NCI-H1436 (cell line): ENCODE measurements at places on chromosomes 5 and 9.

DNA sequence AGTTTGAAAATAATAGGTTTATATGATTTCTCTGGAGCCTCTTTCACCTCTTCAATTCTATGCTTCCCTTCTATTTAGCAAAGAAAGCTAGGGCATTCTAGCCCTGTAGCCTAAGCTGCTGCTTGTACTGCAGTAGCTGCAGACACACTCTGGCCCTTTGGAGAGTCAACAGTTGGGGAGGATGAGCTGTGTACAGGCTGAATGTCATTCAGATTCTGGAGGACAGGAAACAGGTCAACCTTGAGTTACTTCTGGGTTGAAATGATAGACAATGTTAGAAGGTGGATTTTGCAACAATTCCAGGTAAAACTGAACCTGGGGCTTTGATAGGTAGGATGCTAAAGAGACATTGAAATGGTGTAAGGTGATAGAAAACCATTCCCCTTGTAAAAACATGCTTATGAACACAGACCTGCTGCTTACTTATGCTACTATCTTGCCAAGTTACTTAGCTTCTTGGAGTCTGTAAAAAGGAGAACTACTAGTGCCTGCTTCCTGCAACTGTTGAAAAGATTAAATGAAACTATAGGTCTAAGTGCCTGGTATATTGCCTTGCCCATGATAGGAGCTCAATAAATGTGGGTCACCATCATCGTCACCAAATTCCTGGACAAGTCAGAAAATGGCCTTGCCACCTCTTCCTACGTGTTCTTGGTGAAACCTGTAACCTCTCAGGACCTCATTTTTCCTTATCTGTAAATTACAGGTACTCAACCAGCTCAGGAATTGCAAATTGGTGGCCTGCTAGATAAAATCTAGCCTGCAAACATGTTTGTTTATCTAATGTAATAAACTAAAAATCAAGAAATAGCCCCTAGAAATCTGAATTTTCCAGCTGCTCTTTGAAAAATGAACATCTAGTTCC, 83.7 kb downstream of the GALNT10 start:
- no peak for DNase-seq

- DNase-seq: no peak
Measured at GRCh38 chr5:96402500-96402899, 30.5 kb downstream of the PCSK1 start.

DNA sequence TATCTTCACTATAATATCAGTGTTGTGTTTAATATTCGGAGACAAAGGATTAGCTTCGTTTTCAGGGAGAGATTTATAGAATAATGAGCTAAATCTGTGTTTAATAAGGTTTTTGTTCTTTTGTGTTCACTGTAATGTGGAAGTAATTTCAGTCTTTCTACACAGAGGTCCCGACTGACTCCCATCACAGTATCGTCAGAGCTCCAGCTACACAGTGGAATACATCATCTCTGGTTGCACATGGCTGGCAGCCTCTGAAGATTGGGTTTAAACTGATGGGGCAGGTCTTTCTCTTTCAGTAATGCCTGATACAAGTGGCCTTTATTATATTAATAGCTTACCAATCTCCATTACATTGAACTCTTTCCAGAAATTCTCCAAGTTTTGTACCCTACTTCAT, 736.7 kb upstream of the RIOK2 start:
- DNase-seq: no peak

GRCh38 chr9:119792242-119792641, 423.0 kb upstream of the BRINP1 start:
- DNase-seq: no peak

DNA sequence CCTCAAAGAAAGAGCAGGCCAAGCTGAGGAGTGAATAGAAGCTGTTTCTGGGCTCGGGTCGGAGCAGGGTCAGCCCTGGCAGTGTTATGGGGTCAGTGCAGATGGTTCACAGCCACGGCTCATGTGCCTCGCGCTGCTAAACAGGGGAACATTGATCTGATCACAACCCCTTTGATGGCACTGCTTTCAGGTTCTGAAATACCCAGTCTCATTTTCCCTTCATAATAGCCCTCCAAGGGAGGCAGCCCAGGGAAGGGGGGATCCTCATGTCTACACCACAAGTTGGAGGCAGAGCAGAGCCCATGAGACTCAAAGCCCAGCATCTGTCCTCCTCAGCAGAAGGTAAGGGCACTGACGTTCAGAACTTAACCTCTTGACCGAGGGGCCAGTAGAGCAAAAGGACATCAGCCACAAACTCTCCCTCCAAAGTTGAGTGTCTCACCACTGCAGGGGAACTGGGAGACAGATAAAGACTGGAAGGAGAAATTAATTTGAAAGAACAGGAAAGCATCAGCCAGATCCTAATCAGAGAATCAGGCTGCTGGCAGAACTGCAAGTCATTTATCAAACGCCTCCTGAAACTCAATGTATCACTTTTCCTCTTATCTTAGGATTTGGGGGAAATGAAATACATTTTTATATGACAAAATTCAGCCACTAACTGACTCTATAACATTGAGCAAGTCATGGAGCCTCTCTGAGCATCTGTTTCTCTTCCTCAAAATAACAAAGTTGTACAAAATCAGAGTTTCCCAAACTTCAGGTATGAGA, 110.6 kb downstream of the SH3TC2 start:
- DNase-seq: no peak

GRCh38 chr5:180977852-180978251, 10.8 kb upstream of the BTNL3 start:
- no peak for DNase-seq

DNA sequence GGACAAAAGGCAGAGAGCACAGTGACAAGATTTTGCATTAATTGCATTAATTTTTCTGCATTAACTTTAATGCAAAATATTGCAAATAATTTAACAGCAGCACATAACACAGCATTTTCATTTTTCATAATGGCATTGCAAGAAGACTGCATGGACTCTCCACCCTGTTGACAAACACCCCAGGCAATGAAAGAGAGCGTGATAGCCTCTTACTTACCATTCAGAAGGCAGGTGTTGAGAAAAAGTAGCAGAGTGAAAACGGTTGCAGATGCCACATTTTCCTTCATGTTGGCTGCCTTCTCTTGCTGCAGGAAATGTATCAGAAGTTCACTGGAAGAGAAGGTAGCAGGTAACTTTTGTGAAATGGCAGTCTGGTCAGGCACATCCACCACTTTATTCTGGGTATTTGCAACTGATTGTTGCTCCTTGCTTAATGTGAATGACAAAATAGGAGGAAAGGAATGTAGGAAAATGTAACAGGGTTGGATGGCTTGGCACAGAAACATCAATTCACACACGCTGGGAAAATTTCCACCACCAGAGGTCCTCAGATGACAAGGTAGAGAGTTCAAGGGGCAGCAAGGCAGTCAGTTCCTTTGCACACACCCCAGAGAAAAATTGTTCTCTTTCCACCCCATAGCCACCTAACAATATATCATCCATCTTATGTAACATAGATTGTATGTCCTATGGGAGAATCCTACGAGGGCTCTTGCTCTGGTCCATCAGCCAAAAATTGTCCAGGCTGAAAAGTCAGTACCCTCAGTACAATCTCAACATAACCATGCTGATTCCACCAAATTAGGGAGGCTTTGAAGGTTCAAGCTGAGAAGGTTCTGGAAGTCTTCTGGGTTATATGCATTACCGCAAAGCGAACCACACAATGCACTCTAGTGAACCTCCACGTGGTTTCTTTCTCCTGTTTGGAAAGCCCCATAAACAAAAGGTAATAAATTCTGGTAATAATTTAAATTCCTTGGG, 41.9 kb upstream of the AGXT2 start:
- peak; percentile 18 for DNase-seq

DNA sequence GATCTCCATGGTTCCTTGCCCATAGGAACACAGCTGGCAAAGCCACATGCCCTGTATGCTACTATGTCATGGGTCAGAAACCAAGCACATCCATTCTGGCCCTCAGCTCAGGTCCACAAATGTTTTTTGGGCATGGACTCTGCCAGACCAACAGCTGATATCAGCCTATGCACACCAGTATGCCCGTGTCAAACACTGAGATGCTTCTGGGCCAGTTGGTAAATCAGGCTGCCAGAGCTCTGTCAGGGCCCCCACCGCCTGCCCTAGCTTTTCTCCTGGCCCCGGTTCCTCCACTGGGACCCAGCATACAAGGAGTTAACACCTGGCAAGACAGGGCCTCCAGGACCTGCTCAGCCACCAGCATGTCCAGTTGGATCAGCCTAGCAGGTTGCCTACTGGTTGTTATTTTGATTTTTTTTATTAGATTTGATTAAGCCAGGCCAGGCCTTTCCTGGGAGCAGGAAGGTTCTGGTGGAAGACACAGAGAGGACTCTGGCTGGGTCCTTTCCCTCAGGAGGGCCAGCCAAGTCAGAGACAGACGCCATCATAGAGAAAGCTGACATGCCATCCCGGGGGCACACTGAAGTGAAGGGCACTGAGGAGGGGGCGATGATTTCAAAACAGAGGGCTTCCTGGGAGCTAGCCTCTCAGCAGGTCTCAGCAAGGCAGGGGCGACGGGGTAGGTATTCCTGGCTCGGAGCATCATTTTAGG, 65.8 kb downstream of the TSTD2 start:
- DNase-seq: no peak

DNA sequence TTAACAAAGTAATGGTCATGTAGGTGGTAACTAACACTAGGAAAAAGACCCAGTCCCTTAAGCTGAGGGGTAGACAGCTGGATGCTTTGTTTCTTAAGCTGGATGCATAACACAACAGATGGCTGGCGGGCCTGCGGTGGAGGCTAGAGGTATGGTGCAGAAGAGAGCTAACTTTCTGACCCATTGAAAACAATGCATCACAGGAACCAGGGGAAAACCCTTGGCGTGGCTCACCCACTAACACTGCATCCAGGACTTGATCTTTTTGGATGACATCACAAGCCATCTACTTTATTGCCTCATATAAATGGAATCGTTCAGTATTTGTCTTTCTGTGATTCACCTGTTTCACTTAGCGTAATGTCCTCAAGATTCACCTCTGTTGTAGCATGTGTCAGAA, 138.7 kb downstream of the AUH start:
- no peak for DNase-seq

DNA sequence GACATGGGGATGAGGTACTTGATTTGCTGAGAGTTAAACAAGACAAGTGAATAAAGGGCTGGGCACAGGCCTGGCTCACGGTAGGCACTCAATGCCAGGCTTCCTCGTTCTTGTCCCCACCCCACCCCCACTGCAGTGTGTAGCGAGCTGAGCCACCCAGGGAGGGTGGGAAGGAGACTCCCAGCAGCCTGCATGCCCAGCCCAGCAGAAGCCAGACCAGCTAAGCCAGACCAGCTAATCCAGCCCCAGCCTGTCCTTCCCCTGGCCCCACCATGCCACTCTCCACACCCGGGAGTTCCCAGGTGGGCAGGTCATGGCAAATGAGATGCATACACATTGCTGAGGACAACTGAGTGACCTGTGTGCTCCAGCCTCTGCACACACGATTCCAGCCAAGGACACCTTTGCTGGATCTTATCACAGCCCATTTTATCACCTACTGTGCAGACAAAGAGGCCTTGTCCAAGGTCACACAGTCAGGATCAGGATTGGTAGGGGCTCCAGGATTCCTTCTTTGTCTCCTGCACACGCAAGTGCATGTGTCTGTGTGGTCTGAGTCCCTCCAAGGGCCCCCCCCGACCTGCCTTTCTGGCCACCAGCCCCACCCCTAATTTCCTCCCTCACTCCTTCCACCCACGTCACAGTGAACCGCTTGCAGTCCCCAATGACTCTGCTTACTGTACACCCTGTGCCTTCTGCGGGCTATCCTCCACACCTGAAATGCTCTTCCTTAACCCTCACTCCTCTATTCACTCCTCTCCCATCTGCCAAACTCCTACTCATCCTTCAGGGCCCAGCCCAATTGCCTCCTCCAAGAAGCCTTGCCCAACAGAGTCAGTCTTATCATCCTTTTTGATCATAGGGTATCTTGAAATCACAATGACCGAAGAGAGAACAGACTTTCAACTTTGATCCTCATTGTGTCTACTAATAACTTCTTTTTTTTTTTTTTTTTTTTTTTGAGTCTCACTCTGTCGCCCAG, 26.6 kb downstream of the DUSP1 start:
- no peak for DNase-seq

GRCh38 chr5:141564216-141564692, 54.5 kb downstream of the DIAPH1 start:
- DNase-seq: peak; percentile 95

GRCh38 chr5:111447822-111448221, 64.5 kb downstream of the STARD4 start:
- peak; percentile 48 for DNase-seq

GRCh38 chr5:178507151-178507932, 82.9 kb downstream of the COL23A1 start:
- DNase-seq: no peak

GRCh38 chr5:181236471-181236870, 7.2 kb downstream of the RACK1 start:
- no peak for DNase-seq

DNA sequence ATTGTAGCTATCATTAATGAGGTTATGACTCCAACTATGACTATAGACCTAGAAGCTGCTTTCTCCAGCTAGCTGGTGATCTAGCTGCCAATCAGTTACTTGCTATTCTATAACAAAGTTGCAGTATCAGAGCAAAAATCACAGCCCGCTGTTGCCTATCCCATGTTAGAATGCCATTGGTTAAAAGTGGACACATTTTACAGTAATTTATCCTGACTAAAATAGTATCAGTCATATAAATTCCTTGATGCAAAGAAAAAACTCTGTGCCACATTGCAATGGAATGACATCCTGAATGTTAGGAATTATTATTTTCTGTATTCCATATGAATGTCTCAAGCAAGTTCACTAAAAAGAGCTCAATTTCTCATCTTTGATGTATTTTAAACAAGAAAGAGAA, 626.5 kb downstream of the PDE4D start:
- no peak for DNase-seq

- DNase-seq: no peak
Measured at GRCh38 chr9:93826209-93826608, 128.9 kb downstream of the BARX1 start.

DNA sequence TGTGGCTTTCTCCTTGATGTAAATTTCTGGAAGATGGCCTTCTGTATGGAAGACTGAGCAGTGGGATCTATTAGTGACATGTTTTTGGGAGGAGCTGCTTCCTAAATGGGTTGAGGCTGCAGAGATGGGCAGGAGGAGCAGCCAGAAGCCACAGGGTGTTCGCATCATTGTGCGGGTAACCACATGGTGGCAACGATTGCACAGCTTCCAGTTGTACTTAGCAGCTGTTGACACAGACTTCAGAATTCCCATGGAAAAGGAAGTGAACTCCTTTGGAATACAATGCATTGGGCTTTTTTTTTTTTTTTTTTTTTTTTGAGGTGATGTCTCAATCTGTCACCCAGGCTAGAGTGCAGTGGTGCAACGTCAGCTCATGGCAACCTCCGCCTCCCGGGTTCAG, 297.3 kb downstream of the NR3C1 start:
- DNase-seq: no peak
